Stimulated activated CD4-positive, alpha-beta T cell treated with anti-CD3 and anti-CD28 coated beads, TNF-alpha, amount 100 ng/mL, for 4 hours (primary cell): ENCODE measurements at places on chromosomes 12 and 14.

DNA sequence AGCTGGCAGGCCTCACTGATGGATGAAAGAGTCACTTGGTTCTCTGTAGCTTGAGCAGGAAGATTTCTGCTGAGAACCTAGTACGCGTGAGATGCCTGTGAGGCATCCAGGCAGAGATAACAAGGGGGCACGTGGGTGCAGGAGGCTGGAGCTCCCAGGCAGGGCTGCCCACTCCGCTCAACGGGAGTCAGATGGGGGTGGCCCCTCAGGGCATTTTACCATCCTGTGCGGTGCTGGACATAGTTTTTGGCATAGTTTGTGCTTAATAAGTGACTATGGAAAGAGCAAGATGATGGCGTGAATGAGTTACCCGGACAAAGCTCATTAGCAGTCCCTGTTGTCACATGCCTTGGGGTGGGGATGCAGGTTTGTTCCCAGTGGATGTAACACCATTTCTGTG, 182.8 kb downstream of the TSPAN9 start:
- DNase-seq: no peak

DNA sequence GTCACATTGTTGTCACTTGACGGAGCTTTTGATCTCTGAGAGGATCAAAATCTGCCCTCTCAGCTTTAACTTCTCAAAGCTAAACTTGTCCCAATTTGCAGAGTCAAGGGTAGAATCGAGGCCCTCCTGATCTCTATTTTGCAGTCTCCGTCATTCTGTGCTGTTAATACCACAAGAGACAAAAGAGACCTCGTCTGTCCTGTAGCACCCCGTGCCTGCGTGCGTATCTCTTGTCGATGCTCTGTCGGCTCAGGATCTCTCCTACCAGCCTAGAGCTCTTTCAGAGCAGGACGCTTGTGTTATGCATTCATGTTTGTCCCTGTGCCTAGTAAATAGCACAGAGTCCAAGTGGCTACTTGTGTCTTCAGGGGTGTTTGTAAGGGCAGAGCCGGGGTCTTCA, 5.1 kb downstream of the EVL start:
- DNase-seq: no peak

DNA sequence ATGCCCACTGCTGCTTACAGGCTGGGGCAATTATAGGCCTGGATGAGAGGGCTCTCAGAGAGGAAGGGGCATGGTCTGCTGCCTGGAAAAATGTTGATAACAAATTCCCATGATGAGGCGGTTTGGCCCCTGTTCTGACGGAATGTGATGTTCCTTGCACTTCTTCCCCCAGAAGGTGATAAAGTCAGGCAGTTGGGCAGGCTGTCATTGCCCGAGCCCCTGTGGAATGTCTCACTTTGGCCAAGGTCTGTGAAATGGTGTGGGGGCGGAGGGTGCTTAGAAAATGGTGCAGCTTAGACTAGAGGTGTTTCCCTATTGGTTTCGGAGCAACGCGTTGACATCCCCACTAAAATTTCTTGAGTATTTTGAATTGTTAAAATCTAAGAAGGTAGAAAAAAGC, 1360.0 kb downstream of the AACS start:
- no peak for DNase-seq

DNA sequence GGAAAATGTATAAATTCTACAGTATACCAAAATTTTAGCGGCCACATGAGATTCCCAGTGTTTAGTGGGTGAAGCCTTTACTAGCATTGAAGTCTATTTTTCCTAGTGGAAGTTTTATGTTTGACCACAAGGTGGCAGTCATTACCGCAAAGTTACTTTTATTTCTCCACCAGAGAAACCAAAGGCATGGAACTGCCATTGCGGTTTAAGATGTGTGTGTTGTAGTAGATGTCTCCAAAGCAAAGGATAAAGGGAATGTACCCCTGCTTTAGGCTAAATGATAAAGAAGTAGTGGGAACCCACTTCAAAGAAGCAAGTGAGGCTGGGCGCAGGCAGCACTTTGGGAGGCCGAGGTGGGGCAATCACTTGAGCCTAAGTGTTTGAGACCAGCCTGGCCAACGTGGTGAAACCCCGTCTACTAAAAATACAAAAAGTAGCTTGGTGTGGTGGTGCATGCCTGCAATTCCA, 140.5 kb downstream of the PRKCH start:
- no peak for DNase-seq

DNA sequence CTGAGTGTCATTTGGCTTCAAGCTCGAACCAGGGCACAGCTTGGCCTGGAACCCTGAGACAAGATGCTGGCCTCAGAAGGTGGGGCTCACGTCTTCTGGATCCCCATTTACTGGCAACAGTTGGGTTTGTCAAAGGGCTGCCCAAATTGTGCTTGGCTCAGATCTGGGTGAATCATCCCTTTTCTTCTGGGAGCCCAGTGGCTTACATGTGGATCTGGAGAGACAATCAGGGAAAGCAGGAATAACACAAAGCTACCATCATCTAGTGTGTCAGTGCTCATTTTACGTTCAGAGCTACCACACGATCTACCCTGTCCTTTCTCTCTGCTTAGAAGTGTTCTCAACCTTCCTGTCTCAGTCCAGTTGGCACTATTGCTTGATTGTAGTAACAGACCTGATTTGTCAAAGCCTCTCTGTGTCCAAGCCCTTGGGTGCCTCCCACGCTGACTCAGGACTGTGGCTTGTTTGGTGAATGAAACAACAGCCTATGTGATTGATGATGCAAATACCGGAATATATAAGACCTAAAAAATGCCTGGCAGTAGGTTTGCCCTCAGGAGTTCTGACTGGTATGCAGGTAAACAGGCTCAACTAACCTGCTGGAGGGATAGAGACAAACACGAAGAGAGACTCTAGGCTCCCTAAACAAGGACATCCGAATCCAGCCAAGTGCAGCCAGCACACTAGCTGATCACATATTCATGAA, 974.3 kb downstream of the VRK1 start:
- no peak for DNase-seq

GRCh38 chr12:75564398-75564797, 53.0 kb upstream of the KRR1 start:
- DNase-seq: no peak

DNA sequence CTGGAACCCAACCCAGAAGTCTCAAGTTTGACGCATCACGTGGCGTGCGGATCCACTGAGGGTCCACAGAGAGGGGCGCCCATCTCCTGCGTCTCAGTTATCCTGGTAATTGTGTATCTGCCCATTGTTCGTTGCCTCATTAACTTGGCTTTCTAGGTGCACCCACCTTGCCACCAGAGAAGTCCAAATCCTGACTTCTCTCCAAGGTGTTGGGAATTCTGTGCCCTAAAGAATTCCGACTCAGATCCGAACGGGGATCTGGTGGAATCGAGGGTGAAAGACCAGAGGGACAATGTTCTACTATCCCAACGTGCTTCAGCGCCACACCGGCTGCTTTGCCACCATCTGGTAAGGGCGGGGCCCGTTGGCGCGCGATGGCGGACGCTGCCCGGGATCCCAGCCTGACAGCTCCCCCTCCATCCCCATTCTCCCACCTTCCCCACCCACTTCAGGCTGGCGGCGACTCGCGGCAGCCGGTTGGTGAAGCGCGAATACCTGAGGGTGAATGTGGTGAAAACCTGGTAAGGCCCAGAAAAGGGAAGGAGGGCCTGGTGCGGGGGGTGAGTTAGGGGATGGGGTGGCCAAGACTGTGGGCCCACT, 481 bp downstream of the REC8 start:
- no peak for DNase-seq

- DNase-seq: no peak
Measured at GRCh38 chr12:95396849-95397468, 77.0 kb upstream of the METAP2 start.

GRCh38 chr14:96178461-96179321, 25.9 kb upstream of the BDKRB2 start:
- no peak for DNase-seq

GRCh38 chr12:116456330-116457082, 102.7 kb upstream of the MAP1LC3B2 start:
- no peak for DNase-seq

GRCh38 chr12:6573001-6573400, 4.9 kb upstream of the NOP2 start:
- DNase-seq: no peak

DNA sequence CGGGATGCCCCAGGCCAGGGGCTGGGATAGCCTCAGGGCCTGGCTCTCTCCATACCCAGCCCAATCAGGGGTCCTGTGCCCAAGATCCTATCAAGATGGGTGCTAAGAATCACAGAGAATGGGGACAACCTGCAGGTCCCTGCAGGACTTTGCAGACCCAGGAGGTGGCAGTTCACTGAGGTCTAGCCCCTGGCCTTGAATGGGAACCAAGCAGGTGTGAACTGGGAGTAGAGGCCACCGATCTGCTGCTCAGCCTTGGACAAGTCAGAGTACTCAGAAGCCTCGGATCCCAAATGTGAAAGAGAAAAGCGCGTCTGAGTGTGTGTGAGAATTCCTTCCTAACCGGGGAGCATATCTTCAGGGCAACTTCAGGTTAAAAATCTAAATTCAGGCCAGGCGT, 76.2 kb downstream of the ARL6IP4 start:
- no peak for DNase-seq

- DNase-seq: no peak
Measured at GRCh38 chr12:55043542-55043941, 23.8 kb downstream of the NEUROD4 start.

DNA sequence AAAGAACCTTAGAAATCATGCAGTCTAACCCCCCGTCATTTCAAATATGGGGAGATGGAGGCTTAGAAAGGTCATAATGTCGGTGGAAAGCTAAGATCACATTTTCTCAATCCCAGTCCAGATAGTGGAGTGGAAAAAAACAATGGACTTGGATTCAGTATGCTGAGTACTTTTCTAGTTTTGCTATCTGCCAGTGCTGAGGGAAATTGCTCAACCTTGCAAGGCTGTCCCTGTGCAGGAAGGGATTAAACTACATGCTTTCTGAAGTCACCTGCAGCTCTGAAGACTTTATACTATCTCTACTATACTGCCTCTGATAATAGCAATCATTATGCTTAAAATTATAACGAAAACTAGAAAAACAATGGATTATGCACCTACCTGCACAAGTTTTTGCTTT, 272.8 kb downstream of the LRIG3 start:
- DNase-seq: no peak

- peak; percentile 47 for DNase-seq
Measured at GRCh38 chr12:76144245-76144549, 59.7 kb upstream of the NAP1L1 start.

DNA sequence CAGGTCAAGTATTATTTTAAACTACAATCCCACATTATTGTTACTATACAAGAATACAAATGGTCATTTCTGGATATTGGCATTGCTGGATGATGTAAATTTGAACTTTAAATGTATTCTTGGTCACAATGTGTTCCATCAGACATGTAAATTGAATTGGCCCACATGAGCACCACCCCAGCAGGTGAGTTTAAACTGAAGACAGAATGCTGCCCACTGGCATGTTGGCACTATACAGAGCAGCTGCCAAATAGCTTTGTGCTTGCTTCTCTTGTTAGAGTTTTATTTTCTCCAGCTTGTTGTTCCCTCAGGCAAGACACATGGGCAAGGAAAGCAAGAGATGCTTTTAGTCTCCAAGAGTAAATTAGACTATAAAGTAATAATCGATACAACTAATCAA, 98.6 kb downstream of the C12orf50 start:
- no peak for DNase-seq

- no peak for DNase-seq
Measured at GRCh38 chr12:110794623-110795280, 52.0 kb upstream of the CCDC63 start.

GRCh38 chr14:67358924-67359774, 455 bp downstream of the ATP6V1D start:
- no peak for DNase-seq

- peak; percentile 22 for DNase-seq
Measured at GRCh38 chr14:106442857-106443256, 916.5 kb downstream of the TMEM121 start.

DNA sequence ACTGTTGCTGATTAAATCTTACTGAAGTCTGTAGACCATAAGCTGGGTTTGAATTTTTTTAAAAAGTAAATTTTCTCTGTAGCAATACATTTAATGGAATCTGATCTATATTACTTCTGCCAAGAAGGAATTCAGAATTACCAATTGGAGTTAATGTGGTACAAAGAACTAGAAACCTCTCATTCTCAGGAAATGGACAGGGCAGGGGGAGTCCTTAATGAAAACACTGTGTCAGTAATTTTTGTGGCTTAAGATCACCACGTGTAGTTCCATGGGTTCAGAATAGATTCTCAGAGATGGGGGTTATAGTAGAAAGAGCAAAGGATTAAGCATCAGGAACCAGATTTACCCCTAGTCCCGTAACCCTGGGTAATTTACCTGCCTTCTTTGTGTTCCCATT, 30.3 kb downstream of the FBXL14 start:
- DNase-seq: no peak

DNA sequence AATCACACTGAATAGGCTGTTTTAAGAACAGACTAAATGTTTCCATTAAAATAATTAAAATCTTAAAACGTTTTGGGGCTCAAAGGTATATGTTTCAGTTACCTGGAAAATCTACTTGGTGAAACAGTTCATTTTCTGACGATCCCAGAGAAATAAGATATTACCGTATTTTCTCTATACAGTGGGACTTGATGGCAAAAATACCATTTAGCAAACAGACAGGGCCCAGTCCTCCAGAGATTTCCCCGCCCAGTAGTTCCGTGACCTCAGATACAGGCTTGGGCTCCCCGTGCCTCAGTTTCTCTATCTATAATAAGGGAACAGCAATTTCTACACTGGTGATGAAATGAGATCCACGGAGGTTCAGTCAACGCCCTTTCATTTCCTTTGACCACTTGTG, 304.4 kb downstream of the VRK1 start:
- no peak for DNase-seq
